ENCODE measurements at places on chromosomes 6 and 20.
A peak's percentile ranks its signal among the peaks of the same experiment; 100 is the strongest.

- no peak for DNase-seq
These were observed 8.9 kb downstream of the GSS start for GRCh38 chr20:34946661-34947060.

- DNase-seq = no peak
These were observed 549.4 kb upstream of the SYNCRIP start for GRCh38 chr6:86192123-86192522.

DNA sequence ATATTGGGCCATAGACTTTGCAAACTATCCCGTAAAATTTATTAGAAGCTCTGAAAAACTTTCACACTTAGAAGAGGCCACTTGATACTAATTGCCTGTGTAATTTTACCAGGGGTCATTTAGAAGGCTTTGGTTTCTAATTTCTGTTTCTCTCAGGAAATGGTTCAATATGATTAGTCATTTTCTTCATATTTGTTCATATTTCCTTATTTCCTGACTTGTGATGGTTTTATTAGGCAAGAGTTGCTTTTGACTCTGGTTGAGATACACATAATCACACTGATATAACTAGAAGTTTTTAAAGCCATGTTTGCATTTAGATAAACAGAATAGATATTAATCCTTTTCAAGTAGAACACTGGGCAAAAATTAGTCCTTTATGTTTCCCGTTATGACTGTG, 11.8 kb upstream of the HBS1L start:
- no peak for DNase-seq

GRCh38 chr6:139416146-139416545, 41.7 kb upstream of the CITED2 start:
- no peak for DNase-seq

- DNase-seq = no peak
These were observed 42.3 kb upstream of the FRMD1 start for GRCh38 chr6:168121303-168121665.

DNA sequence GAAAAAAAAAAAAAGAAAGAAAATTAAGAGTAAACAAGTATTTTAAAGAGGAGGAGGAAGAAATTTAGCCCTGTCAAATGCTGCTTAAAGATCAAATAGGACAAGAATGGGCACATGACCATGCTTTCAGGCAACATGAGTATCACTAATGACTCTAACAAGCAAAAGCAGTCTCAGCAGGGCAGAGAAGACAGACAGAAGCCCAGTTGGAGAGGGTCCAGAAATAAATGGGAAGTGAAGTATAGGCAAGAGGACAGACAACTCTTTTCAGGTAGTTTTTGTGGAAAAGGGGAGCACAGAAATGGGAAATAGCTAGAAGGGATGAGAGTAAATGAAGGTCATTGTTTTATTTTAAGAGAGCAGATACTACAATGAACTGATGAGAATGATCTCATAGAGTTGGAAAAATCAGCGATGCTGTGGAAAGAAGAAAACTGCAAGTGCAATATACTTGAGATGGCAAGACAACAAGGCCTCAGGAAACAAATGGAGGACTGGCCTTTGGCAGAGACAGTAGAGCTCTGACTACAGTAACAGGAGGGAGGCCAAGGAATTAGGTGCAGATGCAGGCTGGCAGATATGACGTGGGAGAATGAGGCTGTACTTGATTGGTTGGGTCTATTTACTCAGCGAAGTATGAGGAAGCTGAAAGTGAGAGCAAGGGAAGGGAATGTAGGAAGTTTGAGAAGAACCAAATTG, 40.3 kb downstream of the KIF6 start:
- DNase-seq = no peak

- no peak for DNase-seq
These were observed 505.0 kb downstream of the PRKN start for GRCh38 chr6:162222521-162222920.

DNA sequence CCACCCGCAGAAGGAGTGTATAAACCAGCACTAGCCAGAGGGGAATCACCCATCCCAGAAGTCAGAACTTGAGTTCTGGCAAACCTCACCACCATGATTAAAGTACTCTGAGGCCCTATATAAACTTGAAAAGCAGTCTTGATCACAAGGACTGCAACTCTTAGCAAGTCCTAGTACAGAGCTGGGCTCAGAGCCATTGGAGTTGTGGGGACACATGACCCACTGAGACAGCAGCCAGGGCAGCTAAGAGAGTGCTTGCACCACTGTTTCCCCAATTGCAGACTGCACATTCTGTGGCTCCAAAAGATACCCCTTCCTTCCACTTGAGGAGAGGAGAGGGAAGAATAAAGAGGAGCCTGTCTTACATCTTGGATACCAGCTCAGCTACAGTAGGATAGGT, 4.7 kb upstream of the MCM9 start:
- DNase-seq = no peak

GRCh38 chr20:4881006-4881730, 120.1 kb downstream of the SLC23A2 start:
- no peak for DNase-seq

GRCh38 chr6:3522561-3523260, 65.9 kb upstream of the SLC22A23 start:
- DNase-seq = no peak

- DNase-seq = no peak
These were observed 43.9 kb downstream of the SRC start for GRCh38 chr20:37389844-37390275.

DNA sequence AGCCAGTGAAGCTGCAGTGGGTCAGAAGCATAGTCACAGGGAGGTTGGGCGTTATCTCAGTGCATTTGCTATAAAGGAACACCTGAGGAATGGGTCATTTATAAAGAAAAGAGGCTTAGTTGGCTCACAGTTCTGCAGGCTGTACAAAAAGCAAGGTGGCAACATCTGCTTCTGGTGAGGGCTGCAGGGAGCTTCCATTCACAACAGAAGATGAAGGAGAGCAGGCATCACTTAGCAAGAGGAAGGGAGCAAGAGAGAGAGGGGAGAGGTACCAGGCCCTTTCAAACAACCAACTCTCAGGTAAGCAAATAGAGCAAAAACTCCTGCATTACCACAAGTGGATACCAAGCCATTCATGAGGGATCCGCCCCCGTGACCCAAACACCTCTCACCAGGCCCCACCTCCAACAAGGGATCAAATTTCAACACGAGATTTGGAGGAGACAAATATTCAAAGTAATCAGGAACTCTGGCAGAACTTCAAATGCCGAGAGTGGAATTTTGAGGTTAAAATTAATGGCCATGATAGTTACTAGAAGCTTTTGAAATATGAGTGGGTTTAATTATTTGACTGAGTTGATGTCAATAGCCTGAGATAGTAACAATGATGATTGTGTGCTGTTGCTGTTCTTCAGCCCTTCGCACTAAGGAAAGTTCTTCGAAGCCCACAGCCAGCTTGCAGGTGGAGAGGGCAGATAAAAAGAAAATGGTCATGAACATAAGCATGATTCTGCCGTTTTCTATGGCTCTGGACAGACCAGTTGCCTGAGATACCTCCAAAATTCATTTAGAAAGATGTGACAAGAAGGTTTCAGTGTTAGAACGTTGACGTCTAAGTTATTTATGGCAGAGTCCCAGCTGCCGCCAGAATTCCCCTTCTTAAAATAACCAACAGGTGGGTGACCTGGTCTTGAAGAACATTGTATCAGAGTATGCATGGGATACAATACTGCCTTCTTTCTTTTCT, 55.3 kb upstream of the ADTRP start:
- DNase-seq = peak; percentile 24

DNA sequence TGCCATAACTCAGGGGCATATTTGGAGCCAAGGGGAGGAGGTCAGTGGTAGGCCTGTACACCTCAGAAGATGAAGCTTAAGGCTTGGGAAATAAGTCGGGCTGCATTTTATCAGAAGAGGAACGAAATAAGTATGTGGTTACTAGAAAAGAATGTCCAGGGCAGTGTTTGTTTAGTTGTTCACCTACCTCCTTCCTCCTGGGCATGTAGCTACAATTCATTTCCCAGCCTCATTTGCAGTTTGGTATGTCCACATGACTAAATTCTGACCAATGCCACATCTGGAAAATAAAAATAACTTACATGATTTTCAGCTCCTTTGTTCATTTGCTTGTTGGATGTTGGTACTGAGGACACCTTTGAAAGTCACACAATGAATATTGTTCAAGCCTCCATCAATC, 294.5 kb upstream of the RGS17 start:
- no peak for DNase-seq
